ENCODE measurements at places on chromosomes 13 and 19. TPM values are rescaled to one million over a fixed set of nuclear protein-coding genes. Genes with fewer than 3 reads are reported as not detected.

GRCh38 chr19:13244920-13245319, 94.7 kb downstream of the IER2 start:
- DNase-seq = no peak

DNA sequence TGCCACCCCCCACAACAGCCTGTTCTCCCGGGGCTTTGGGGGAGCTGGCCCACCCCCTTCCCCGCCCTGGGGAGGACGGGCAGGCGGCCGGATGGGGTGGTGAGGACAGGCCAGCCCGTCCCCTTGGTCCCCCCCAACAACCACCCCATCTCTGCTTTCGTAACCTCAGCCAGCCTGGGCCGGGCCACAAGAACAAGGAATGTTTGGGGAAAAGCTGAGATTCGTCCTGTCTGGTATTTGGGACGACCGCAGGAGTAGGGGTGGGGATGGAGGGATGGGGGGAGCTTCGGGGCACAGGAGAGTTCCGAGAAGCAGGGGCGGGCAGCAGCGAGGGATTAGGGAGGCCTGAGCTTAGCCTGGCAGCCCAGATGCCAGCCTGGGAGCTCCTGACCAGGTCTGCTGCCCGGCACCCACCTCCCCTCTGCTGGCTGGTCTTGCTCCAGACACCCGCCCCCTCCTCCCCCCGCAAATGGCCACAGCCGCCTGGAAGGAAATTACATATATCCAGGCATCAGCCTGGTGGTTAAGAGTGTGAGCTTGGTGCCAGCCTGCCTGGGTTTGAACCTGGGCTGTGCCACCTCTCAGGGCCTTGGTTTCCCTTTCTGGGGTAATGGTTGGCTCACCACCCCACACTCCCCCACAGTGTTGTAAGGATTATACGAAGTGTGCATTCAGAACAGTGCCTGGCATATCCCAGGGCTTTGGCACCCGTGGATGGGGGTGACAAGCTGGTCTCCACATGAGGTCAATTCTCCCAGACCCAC, at the start of gene PODNL1:
Gene PODNL1, minus strand, starts transcription at position 117 of the 764 bp plus-strand sequence. CDS start 236 bp downstream, outside the sequence.
- no peak for DNase-seq

The STK11 gene
- total RNA-seq = 42.5 TPM

DNA sequence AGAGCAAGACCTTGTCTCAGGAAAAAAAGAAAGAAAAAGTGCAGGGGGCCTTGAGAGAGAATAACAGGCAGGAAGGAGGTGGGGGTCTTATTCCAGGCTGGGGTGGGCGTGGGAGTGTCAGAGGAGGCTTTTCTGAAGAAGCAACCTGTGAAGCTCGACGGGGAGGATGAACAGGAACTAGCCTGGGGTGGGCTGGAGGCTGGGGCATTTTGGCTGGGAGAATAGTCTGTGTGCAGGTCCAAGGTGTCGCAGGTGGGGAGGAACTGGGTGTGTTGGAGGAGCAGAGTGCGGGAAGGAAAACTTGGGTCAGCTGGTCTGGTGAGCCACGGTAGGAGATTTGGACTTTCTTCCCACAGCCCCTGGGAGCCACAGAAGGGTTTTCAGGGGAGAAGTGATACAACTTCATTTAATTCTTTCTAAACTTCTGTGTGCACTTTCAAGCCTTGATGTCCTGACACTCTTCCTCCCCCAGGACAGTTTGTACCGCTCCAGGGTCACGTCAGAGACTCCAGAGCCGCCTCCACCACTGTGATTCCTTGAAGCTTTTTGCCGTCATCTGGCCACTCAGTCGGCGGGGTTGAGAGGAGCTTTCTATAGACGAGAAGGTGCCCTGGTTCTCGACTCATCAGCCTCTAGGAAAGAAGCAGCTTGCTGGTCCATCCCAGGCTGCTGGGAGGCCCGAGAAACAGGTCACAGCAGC, 138.7 kb downstream of the SIPA1L3 start:
- no peak for DNase-seq

DNA sequence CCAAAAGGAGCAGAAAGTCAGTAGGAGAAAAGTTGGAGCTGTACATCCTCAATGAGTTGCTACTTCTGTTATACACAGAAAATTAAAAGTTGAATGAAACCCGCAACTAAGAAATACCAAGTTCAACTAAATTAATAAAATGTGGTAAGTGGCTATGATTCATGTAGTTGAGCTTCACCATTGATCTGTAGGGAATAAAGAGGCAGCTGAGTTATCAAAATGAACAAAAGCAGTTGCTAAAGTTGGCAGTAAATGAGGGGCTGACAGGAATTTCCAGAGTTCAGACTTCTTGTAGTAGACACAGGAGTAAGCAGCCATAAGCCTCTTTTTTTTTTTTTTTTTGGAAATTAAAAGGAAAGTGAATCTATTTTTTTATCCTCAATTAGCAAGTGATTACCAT, 234.6 kb downstream of the POSTN start:
- DNase-seq = no peak

Data from thymus (tissue), 14 donors.